ENCODE measurements at places on chromosomes 11 and 22.

- no peak for DNase-seq
Observed at GRCh38 chr11:113663567-113663966, 42.5 kb downstream of the TMPRSS5 start.

DNA sequence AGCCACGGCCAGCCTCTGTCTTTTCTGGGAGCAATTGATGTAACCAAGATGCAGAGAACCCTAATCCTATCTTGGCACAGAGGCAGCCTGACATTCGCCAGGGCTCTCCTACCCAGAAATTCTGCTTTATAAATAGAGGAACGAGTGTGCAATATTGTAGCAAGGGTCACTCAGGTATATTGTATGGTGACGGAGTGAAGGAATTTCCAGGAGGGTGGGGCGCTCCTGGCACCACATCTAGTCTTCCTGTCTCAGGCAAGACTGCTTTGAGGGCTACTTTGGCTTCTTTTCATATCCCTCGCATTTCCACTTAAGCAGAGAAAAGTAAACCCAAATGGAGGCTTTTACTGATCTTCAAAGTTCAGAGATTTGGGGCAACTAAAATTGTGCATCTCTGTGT, 114.4 kb downstream of the BARX2 start:
- DNase-seq = no peak

DNA sequence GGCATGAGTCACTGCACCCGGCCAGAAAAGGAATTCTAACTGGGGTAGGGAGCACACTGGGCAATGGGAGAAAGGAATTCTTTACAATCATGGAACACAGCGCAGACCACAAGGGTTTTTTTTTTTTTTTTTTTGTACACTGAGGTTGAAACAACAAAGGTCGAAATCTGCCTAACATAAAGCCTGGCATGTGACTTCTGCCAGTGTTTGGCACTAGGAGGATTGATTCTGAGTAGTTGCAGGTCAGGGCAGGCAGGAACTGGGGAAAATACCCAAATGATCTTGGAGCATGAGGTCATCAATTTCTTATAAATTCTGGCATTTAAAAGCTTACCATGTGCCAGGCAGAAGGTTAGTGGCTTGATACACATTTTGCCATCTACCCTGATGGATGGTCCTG, 202.0 kb upstream of the SNX19 start:
- DNase-seq = no peak

DNA sequence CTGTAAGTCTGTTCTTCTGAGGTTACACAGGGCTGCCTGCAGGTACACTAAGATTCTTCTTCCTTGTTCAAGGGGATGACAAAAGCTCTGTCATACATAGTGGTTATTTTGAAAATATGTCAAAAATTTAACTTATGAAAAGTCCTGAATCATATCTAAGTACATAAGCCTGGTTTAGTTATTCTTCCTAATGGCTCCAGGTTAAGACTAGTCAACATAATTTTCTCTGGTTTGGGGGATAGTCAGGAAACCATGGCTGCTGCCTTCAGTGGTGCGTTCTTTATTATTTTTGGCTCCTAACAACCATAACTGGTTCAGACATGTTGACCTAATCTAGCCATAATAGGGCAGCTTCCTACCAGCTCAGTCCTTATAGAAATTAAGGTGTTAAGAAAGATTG, 257.4 kb upstream of the DDI1 start:
- DNase-seq = no peak

- DNase-seq = no peak
Observed at GRCh38 chr11:102626676-102627075, 1.5 kb upstream of the MMP20 start.

GRCh38 chr11:134557571-134558257, 145.7 kb upstream of the B3GAT1 start:
- DNase-seq = peak; percentile 21

DNA sequence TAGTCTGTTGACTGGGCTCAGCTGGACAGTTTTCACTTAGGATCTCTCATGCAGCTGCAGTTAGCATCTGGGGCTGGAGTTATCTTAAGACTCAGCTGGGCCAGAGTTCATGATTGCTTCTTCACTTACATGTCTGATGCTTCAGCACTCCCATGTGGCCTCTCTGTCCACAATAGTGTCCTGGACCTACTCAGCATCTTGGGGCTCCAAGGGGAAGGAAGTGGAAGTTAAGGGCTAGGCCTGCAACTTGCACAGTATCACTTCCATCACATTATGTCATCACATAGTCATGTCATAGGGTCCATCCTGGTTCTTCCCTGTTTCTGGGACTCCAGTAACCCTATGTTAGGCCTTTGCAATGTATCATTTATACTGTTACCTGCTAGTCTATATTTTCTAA, 115.9 kb downstream of the C11orf65 start:
- no peak for DNase-seq

DNA sequence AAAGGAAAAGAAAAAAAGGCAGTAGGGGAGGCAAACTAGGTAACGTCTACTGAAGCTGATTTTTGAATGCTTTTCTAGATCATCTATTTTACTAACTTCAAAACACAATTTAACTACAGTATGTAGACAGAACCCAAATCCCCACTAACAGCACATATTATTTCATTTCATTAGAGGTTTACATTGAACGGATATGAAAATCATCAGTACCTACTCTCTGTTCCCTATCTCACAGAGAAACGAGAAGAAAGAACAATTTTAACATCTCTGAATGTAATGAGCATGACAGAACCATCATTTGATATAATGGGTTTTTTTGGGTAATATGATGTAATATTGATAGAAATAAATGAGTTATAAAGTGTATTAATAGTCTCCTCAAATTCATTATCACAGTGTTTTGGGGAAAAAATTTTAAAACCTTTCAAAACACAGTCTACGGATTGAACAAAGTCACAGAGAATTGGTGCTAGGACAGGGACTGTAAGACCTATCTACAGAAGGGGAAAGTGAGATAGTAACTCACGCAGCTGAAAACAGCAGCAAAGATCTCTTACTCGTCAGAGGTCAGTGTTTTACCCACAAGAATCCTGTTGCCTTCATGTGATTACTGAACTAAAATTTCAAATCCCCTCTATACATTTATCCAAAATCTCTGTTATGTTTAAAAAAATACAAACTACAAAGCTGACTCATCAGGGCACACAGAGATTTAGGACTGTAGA, 77.3 kb downstream of the ZBTB44 start:
- no peak for DNase-seq

DNA sequence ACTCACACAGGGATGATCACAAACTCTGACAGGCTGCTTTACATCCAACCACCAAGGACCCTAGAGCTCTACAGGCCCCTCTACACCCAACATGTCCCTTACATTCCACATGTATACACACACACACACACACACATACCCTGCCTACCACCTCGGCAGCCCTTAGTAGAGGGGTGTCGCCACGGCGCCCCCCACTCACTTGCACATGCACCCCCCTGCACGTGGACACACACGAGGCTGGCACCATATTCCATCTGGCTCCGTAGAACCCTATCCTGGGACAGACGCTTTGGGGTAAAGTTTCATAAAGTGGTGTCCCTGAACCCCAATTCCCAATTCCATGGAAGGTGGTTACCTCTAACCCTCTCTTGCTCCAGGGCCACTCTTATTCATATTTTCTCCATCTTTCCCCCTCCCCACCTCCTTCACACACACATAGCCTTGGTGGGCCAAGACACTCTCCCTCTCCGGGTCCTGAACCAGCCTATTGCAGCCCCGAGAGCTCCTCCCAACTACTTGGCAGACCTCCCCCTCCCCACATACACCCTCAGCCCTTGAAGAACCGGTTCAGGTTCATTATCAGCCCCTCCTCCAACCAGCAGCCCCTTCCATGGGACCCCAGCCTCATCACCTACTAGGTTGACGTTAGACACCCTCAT, 809 bp downstream of the PDE2A start:
- DNase-seq = no peak

DNA sequence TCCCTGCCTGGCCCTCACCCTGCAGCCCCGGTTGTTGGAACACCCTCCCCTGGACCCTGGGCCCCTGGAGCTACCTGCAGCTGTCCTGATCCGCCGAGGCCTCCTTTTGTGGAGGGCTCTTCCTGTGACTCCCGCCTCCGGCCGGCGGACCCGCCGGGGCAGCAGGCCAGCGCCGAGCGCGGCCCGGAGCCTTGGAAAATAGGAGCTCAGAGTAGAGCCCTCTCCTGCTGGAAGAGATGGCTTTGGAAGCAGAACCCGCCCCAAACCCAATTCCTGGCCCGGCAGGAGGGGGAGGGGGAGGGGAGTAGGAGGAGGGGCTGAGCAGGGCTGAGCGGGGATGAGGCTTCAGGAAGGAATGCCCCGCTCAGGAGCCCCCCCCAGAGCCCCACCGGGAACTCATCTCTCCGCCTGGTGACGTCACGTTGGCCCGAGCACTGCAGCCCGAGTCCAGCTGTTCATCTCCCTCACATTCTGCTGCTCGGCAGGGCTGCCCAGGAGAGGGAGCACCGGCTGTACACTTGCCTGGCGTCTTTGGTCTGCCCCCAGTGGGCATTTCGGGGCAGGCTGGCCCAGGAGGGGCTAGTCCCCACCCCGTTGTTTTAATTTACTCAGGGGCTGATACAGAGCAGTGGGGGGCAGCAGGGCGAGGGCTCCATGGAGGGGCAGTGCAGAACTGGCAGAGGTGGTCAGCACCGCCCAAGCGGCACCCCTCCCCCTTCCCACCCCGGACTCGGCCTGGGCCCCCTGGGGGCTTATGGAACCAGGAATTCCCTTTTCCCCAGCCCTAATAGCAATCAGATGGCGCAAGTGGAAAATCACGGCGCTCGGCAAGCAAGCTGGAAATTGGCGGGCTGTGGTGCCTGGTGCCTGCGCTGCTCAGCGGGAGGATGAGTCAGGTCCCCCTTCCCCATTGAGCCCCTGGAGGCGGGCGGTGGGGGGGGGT, at the start of gene MRGPRF:
TSS of gene MRGPRF (minus strand) at position 238 of the 943 bp plus-strand sequence. CDS start 3,345 bp downstream, outside the sequence.
- no peak for DNase-seq

DNA sequence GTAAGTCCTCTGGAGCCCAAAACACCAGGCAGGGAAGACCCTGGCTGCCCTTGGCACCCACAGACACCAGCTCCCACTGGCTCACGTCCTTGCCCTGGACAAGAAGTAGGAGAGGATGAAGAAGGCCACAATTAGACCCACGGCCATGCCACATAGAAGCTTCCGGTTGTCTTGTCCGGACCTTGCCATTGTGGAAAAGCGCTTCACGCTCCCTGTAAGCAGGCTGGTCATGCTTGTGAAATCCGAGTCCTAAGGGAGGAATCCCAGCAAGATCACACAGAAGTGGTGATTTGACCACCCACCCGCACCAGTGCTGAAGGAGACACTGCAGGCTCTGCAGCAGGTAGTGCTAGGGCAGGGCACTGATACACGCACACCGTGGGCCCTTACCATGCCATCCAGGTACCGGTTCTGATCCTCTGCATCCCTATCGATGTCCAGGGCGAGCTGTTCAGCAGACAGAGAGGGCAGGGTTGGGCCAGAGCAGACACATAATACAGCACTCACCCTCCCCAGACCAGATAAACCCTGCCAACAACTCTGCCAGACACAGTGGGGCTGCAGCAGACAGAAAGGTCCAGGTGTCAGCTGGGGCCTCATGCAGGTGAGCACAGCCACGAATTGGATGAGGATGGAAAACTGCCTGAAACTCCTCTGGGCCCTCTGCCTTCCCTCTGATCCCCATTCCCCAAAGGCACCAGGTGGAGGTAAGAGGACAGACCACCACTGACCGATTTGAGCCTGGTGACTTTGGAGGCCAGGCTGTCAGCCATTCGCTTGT, 1.8 kb downstream of the BET1L start:
- DNase-seq = no peak

DNA sequence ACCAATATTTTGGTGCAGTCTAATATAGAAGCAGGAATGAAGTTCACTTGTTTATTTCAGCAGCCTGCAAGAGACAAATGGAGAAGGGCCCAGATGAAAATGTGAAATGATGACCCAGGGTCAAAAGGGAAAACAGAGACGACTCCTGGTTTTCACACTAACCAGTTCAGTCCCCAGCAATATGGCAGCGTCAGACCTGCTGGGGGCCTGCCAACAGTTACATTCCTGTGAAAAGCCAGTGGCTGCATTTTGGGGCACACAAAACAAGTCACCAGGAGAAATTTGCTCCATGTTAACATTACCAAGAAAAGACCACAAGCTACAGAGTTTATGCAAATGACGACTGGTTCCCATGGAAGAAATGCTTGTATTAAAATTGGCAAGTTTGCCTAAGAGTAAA, 80.2 kb downstream of the CCDC34 start:
- DNase-seq = no peak

DNA sequence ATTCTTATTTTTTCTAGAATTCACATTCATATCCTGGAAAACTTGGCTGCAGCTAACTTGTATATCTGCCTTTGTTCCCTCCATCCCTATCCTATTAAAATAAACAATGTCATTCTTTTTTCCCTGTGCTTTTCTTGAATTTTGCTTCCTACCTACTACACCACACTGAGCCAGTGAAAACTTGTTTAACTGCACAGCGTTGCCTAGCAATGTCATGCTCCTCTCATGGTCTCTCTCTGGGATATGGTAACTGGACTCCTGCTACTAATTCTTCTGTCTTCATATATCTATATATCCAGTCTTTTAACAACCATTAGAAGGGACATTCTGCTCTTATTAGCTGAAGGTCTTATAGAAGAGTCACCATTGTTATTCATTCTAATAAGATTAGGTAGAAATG, 434.4 kb downstream of the METTL15 start:
- no peak for DNase-seq

GRCh38 chr22:31838917-31839316, 85.1 kb downstream of the DEPDC5 start:
- DNase-seq = no peak

DNA sequence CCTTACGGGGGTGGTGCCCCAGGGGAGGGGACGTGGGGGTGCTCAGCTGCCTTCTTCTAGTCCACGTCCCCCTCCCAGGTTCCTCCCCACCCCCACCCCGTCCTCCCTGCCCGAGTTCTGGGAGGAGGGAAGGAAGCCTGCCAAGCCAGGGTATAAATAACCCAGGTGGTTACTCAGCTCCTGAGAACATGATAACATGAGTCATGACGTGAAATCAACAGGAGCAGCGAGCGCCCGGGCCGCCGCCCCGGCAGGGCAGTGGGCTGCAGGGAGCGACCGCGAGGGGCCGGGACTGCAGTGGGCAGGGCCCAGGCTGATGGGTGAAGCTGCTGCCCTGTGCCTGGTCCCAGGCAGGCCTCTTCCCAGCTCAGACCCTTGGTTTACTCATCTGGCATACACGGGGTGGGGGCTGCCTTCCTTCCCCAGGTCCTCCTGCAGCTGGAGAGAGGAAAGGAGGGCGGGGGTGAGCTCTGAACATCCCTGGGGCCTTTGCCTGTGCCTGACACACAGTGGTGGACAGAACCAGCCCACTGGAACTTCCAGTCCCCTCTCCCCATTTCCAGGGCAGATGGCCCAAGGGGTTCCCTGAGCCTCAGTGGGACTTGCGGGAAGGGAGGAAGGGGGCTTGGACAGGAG, 8.8 kb upstream of the PDGFB start:
- peak; percentile 56 for DNase-seq

GRCh38 chr22:24140357-24140756, 40.9 kb upstream of the SUSD2 start:
- no peak for DNase-seq
